Activated CD4-positive, alpha-beta T cell treated with anti-CD3 and anti-CD28 coated beads, Interleukin-2, Interleukin-4, amounts not matched to agents 100 ng/mL and 50 ng/mL, durations not matched to agents 16 hours and 8 hours (primary cell): ENCODE measurements at places on chromosomes 3 and 15.

DNA sequence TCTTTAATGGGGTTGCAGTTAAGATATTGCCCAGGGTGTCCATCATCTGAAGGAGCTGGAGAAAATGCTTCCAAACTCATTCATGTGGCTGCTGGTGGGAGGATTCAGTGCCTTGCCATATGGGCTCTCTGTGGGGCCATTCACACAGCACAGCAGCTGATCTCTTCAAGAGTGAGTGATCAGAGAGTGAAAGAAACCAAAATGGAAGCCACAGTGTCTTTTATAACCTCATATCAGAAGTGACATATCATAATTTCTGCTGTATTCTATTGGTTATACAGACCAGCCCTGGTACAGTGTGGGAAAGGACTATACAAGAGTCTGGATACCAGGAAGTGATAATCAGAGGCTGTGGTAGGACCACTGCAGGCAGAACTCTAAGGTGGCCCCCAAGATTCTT is 33.6 kb downstream of the HHLA2 start:
- DNase-seq, result no peak

GRCh38 chr15:70164910-70165715 is 67.4 kb upstream of the TLE3 start:
- DNase-seq, result no peak

DNA sequence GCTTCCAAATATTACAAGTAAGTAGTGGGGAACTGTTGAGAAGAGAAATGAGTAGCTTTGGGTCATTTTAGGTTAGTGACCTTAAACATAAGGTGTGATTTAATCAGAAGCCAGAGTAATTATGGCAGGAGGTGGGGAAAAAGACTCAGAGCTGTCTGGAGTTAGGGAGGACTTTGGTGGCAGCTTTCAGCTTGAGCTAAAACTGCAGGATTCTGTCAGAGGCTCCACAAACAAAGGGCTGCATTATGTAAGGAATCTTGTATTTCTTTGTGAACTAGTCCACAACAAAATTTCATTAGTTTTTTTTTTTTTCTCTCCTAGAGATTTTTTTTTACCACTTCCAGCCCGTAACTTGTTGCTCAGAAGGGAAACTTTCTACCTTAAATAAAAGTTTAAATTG is 345.3 kb downstream of the TIGIT start:
- no peak for DNase-seq

- no peak for DNase-seq
These were observed 30.3 kb upstream of the SEMA3F start for GRCh38 chr3:50124800-50125178.

DNA sequence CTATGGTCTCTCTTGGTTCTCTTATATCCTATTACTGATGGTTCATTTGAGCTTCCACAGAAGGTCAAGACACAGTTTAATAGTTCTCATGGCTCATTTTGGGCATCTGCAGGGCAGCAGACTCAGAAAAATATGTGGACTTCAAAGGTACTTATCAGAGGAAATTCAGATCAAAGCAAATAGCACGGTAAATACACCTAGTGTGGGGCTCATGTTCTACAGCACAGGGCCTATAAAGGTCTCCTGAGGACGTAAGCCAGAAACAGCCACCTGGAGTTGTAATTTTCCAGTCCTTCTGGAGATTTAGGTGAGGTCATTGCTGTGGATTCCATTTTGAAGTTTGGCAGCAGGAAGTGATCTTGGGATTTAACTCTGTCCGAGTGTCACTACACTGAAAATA is 134.5 kb upstream of the SGO1 start:
- no peak for DNase-seq

DNA sequence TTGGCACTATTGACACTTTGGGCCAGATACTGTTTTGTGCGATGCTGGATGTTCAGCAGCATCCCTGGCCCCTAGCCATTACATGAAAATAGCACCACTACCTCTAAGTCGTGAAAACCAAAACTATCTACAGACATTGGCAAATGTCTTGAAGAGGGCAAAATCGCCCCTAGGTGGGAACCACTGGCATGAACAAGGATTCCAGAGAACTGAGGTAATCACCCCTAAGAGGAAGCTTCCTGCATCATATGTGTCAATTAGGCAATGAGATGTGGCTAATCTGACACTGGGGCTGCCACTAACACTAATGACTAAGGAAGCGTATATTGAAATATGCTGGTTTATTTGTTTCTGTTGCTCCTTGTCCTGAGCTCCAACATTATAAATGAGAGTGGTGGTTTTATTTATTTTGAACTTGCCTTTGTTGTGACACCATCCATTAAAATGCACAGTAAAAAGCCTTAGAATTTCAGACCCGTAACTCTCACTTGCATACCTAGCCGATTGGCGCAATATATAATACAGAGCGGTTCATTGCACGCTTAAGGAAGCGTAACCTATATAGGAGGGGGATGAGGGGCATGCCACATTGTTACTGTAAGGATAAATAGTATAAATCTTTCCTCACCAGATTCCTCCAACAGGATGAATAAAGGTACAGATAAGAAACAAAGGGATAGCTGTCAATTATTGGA is 299.8 kb upstream of the CNTN4 start:
- no peak for DNase-seq

DNA sequence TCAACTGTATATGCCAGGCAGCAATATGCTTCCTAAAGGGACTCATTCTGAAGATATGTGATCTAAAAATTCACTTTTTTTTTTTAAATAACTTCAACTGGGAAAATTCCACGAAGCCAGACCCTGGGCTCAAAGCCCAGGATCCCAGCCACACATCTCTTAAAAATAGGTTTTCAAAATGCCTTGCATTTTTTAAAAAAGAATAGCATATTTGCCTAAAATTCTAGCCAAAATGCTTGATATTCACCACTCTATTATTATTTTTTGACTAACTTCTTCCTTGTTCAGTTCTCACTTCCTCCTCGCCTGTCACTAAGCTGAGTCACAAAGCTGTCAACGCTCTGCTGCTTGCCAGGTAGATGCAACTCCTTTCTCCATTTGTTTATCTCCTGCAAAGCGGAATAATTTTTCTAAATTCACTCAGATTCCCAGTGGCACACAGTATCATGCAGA is 28.0 kb upstream of the VGLL4 start:
- no peak for DNase-seq

- DNase-seq, result no peak
These were observed 19.8 kb upstream of the CELF6 start for GRCh38 chr15:72339777-72340177.

DNA sequence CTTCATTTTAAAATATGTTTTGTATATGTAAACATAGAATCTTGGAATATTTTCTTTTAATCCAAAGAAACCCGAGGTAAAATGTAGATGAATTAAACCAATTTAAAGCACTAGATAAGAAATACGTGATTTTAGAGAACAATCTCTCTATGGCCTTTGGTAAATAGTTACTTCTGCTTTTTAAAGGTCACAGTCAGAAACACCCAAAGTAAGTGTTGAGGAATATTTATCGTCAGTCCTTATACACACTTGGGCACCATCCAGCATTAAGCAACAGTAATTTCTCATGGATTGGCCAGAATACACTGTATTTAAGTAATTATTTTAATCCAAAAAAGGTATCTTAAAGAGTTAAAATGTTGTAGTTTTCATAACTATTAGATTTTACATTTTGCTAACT is 713.2 kb downstream of the NLGN1 start:
- no peak for DNase-seq

- no peak for DNase-seq
These were observed 20.2 kb downstream of the PARP16 start for GRCh38 chr15:65266469-65266868.

- DNase-seq, result no peak
These were observed 25.1 kb downstream of the DTWD1 start for GRCh38 chr15:49645941-49646340.

- DNase-seq, result peak; percentile 59
These were observed 664 bp downstream of the PARP3 start for GRCh38 chr3:51942603-51943450.

DNA sequence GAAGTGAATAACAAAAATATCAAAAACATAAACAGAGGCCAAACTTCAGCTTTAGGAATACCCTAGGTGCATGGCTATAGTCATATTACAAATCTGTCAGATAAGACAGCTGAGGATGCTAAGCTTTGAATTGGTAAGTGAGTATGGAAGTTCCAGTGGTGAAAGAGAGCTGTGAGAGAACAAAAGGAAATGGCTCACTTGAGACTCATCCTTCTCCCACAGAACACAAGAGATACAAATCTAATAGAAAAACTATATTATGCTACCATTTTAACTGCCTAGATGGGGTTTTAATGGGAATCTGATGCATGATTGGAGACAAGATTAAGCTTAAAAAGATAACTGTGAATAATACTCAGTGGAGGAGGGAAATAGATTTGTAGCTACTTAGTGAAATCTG is 21.5 kb upstream of the PEX5L start:
- DNase-seq, result no peak

DNA sequence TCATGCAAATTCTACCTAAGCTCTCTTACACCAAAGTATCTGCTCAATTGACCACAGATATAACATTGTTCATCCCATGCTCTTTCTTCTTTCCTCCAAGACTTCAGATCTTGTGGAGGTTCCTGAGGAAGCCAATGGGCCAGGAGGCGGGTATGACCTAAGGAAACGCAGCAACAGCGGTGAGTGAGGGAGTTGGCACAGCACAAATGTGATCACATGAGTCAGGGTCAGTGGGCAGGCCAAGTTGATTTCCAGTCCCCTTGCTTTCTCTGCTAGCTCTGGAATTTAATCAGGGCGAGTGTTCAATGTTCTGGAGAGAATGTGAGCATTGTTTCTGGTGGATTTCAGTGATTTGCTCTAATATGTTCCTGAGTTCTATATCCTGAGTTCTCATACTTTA is 112.7 kb downstream of the STAC start:
- DNase-seq, result no peak

GRCh38 chr3:69749461-69749860 is 10.2 kb downstream of the MITF start:
- no peak for DNase-seq

DNA sequence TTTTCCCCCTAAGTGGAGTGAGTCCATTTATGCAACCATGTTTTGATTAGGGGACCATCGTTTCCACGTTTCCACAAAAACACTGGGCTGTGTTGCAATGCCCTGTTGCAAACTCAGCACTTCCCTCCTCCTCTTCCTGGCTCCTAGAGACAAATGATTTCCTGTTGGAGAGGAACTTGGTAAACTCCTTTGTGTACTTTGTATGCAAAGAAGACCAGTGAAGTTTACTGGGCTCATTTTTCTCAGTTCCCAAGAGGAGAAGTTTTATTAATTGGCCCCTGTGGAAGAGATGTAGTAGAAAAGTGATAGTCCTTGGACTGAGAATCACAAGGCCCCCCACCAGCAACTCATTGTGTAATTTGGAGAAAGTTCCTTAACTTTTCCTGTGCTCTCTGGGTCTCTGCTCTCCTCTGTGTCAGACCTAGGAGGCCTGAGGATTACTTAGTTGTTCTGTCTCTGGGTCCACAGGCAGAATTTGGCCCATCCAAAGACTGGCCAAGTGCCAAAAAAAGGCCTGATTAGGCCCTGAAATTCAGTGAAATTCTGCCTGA is 95.0 kb downstream of the ATG7 start:
- no peak for DNase-seq

GRCh38 chr3:111831840-111832239 is 27.2 kb upstream of the PHLDB2 start:
- peak; percentile 43 for DNase-seq

- no peak for DNase-seq
These were observed 24.2 kb downstream of the NMNAT3 start for GRCh38 chr3:139653582-139653981.

GRCh38 chr15:68616397-68616796 is 37.6 kb downstream of the CORO2B start:
- no peak for DNase-seq

DNA sequence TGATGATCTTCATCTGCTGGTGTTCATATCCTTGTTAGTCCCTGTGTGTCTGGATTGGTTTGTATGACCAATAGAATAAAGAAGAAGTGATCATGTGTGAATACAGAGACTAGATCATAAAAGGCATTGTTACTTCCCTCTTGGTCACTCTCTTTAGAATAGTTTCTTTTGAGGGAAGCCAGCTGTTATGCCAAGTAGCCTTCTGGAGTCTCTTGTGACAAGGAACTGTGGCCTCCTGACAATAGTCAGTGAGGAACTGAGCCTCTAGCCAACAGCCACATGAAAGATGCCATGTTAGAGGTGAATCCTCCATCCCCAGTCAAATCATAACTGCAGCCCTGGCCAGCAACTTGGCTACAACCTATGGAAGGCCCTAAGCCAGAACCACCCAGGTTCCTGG is 63.0 kb upstream of the SMAD3 start:
- DNase-seq, result no peak

GRCh38 chr3:37086918-37087317 is 87.5 kb downstream of the LRRFIP2 start:
- no peak for DNase-seq

GRCh38 chr3:13550423-13550690 is 1.4 kb downstream of the FBLN2 start:
- DNase-seq, result no peak

- peak; percentile 80 for DNase-seq
These were observed 14.5 kb downstream of the RLBP1 start for GRCh38 chr15:89206908-89207331.

DNA sequence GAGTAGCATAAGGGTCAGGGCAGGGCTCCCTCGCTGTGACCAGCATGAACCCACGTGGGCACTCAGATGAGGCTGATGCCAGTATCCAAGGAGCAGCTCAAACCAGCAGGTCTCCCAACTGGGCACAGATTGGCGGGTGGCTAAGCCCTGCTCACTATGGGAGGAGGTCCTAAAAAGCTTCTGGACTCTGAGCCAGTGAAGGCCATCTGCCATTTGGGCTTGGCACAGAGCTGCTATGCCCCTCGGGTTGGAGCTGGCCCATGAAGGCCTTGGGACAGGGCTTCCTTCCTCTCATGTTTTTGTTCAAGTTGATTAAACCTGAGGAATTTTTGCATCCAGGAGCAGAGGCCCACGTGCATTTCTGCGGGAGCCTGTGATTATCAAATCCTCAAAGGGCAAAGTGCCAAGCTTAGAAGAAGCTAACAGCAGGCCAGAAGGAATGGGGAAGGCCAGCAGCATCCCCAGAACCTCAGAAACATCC is 4.3 kb upstream of the STRA6 start:
- no peak for DNase-seq

GRCh38 chr3:112092496-112093179 is 6.4 kb downstream of the C3orf52 start:
- no peak for DNase-seq

- DNase-seq, result no peak
These were observed 399.0 kb upstream of the KCNMB2 start for GRCh38 chr3:178137206-178137605.
